ENCODE measurements at places on chromosomes 13 and 19.

DNA sequence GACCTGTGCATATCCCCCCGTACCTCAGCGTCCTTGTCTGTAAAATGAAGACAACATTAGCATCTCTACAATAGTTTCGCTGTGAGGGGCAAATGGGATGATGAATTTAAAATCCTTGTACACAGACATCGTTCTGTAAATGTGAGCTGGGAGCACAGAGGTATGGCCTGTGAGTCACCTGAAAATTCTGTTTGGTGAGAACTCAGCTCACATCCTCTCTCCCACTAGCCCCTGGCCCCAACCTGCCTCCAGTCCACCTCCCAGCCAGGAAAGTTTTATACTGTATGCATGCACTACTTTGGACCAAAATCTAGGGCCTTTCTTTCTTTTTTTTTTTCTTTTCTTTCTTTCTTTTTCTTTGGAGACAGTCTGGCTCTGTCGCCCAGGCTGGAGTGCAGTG lies 8.7 kb upstream of the IZUMO2 start:
- DNase-seq: no peak

- no peak for DNase-seq
Measured at GRCh38 chr19:47215581-47215980, 15.4 kb downstream of the BBC3 start.

DNA sequence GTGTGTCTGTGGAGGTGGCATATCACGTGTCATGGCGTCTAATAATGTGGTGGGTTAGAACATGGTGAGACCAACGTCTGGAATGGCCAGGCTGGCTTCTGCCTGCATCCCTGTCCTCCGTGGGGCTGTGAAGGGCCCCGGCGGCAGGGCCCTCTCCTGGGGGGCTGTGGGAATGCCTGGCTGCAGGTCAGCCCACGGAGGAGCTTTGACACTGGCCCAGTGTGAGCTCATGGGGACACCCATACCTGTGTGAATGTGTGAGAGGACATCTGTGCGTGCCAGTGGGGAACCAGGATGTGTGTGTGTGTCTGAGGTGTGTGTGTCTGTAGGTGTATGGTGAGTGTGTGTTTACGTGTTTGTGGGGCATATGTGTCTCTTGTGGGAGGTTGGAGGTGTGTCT lies 300.1 kb downstream of the TEX29 start:
- no peak for DNase-seq

DNA sequence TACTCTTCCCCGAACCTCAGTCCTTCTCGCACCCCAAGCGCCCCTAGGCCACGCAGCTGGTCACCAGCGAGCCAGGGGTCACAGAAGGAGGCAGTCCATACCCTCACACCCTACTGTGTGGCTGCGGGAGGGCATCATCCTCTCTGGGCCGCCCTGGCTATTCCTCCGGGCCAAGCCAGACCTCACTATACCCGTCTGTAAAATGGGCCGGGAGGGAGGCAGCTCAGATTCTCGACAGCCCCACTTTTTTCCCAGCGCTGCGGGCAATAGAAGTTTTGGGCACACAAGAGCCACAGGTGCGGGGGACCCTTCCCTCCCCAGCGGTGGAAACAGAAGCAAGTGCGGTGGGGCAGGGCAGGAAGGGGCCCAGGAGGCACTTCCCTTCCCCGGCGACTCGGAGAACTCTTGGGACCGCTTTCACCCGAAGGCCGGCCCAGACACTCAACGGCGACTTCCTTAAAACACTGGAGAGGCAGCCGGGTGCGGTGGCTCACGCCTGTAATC lies 5.6 kb upstream of the ARRDC2 start:
- no peak for DNase-seq

DNA sequence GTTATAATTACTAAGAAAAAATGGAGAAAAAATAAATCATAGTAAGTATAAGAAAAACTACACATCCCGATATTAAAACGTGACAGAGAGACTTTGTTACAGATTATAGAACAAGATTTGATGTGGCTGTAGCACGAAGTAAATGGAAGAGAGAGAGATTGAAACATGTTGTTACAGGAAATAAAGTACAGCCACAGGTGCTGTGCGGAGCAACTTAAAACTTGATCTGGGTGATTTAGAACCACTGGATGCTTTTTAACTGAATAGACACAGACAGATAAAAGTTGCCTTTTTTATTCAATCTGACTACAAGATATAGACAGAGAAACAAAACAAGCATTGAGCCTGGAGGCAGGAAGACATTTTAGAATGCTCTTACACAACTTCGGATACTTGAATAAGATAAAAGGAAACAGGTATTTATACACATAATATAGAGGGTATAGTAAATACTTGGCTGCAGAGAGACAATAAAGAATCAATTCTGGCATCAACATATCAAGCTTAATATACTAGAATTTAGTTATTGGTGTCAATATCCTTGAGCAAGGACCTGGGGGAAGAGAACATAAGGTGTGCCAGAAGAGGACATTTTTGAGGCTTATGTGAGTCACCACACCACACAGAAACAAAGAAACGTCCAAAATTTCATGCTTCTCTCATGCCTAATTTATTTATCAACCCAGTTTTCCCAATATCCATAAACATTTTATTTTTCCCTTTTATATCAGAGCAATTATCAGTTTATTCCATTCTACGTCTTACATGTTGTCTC lies 548.5 kb downstream of the SLITRK1 start:
- no peak for DNase-seq

GRCh38 chr19:4374498-4375163 lies 25.7 kb downstream of the SH3GL1 start:
- no peak for DNase-seq

DNA sequence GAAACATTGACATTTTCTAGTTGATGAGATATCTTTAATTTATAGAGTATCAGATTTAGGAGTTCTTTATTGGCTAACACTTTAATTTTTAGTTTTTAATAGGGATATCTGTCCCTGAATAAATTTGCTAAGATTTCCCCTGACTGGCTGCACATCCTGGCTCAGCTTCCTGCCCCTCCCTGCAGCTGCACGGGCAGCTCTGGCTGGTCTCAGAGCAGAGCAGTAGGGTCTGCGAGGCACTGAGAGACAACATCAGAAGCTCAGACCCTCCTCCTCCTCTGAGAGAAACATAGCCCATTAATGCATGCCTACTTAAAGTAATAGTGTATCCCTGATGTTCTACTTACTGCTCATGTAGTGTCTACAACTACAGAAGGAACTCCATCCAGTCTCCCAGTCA lies 139.2 kb downstream of the TNFSF13B start:
- DNase-seq: no peak

DNA sequence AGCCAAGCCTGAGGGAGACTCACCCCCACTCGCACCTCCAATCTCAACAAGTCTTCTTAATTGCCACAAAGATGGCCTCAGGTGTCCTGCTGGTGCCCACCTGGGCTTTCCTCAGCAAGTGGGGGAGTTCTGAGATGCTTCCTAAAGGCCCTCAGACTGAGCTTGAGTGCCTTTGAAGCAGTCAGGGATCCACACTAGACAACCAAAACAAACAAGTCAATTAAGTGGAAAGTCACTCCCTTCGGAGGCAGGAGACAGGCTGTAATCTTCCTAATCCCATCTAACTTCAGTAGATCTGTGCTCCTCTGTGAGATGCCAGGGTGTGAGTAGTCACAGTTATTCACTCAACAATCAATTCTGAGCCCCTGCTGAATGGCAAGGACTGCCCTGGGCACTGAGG lies 68.3 kb upstream of the SERP2 start:
- no peak for DNase-seq

GRCh38 chr13:65597839-65598818 lies 1632.0 kb downstream of the PCDH9 start:
- no peak for DNase-seq

DNA sequence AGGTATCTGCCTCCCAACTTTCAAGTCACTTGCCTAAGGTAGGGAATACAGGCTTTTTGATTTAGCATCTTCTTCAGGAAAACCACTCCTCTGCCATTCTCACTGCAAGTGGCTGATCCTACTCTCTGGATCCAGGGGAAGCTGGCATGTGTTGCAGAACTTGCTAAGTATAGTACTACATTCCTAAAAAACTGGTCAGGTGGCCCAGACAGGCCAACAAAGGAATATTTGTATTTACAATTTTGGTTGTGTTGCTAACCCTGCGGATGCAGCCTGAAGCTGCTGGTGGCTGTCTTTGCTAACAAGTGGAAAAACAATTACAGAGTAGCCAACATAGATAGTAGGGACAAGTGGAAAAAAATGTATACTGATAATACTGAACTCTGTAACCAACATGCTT lies 222.5 kb upstream of the STARD13 start:
- DNase-seq: no peak

- DNase-seq: peak; percentile 93
Measured at GRCh38 chr19:1929021-1929742, 11.8 kb upstream of the CSNK1G2 start.

DNA sequence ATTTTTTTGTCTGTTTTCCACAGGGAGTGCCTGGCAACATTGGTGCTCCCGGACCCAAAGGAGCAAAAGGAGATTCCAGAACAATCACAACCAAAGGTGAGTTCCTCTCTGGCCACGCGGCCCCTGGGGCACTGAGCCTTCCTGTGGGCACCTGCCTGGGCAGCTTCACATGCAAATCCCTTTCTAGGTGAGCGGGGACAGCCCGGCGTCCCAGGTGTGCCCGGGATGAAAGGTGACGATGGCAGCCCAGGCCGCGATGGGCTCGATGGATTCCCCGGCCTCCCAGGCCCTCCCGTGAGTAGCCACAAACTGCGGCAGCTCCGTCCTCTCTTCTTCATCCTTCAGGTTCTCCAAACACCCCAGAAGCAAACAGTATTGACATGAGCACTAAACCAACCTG lies 99.4 kb downstream of the RAB20 start:
- DNase-seq: no peak

GRCh38 chr13:95924389-95924994 lies 128.7 kb downstream of the UGGT2 start:
- DNase-seq: no peak

- DNase-seq: no peak
Measured at GRCh38 chr19:13051557-13052165, 51.0 kb downstream of the LYL1 start.

DNA sequence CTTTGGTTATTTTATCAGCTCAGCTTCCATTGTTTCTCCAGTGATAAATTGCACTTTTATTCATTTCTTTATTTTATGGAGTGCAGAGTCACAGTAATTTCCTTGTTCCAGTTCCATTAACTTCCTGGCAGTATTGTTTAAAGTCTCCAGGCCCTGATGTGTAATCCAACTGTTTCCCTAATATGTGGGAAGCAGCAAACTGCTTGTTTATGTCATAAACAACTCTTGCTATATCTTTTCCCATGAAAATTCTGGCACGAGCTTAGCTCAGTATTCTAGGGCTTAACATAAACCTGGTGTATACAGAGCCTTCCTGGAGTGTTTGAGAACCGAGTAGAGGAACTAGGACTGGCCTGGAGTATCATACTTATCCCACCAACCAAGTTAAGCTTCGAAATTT lies 83.5 kb upstream of the ARGLU1 start:
- DNase-seq: no peak

- DNase-seq: no peak
Measured at GRCh38 chr13:58151452-58151851, 519.9 kb downstream of the PCDH17 start.

- DNase-seq: no peak
Measured at GRCh38 chr19:16376649-16377048, 52.0 kb downstream of the KLF2 start.

- DNase-seq: no peak
Measured at GRCh38 chr19:42277821-42278451, 8.9 kb downstream of the CIC start.

GRCh38 chr19:20365146-20365545 lies 198.1 kb downstream of the ZNF486 start:
- no peak for DNase-seq

DNA sequence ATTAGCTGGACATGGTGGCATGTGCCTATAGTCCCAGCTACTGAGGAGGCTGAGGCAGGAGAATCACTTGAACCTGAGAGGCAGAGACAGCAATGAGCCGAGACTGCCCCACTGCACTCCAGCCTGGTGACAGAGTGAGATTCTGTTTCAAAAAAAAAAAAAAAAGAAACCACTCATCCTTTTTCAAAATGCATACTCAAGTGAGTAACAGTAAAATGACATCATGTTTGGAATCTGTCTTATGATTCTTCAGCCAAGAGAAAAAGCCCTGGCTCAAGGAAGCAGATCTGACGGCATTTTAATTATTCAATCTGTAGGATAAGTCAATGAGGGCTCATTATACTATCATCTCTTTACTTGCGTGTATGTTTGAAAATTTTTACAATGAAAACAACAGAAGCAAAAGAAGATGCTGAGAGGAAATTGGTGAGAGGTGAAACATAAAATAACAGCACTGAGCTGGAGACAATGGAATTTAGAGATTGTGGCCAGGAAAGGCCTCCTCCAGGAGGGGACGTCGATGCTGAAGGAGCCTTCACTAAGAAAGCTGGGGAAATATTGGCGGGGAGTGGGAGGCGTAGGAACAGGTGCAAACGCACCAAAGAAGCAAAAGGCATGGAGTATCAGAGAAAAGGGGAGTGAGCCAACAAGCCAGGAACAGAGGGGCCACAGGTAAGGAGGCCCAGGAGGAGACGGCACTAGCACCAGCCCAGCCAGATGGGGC lies 12.9 kb upstream of the CCNE1 start:
- DNase-seq: no peak

GRCh38 chr13:29743201-29743786 lies 107.1 kb downstream of the UBL3 start:
- DNase-seq: no peak

GRCh38 chr19:8017808-8018207 lies 12.4 kb upstream of the ELAVL1 start:
- peak; percentile 84 for DNase-seq

DNA sequence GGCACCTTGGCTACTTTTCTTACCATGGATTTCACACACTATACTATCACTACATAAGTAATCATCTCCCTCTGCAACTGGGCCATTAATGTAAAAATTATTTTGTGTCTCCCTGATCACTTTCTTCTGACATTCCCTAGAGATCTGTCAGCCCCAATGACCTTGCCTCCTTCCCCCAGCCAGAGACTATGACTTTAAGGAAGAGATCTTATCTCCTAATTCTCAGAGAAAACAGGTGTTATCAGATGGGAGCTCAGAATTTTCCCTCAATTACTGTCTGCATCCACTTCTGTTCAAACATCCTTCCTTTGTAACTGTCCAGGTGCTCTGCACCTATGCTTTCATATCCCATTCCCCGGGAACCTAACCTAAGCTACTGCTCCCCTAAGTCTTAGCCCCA lies 397.5 kb downstream of the DIAPH3 start:
- DNase-seq: no peak

- no peak for DNase-seq
Measured at GRCh38 chr13:100365680-100366079, 222.9 kb downstream of the GGACT start.

DNA sequence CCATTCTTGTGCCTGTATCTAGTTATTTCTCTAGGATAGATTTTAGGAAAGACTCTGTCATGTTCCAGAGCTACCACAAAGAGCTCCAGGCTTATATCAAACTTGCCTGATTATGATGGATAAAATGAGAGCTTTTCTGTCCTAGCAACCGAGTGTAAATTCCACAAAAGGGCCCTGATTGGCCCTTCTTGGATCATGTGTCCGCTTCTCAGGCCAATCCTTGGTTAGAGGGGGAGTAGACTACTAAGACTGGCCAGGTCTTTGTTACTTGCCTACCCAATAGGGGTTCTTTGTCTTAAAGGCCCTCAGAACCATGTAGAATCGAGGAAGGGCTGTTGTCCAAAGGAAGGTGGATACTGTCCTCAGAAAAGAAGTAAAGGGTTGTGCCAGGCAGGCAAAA lies 2.4 kb downstream of the DHX34 start:
- no peak for DNase-seq

- no peak for DNase-seq
Measured at GRCh38 chr19:58166708-58167280, 16.1 kb upstream of the ZNF274 start.

- no peak for DNase-seq
Measured at GRCh38 chr19:50224986-50225747, 21.7 kb downstream of the MYH14 start.

- no peak for DNase-seq
Measured at GRCh38 chr13:109795011-109795410, 8.6 kb upstream of the IRS2 start.

All from GM13976 (cell line).